ENCODE measurements at places on chromosomes 3 and 15. TPM values are rescaled to one million over a fixed set of nuclear protein-coding genes. Genes with fewer than 3 reads are reported as not detected.

GRCh38 chr15:32704395-32704981, 13.3 kb upstream of the GREM1 start:
- DNase-seq = no peak

GRCh38 chr3:159982442-159982974, 6.1 kb upstream of the IL12A start:
- DNase-seq = no peak

DNA sequence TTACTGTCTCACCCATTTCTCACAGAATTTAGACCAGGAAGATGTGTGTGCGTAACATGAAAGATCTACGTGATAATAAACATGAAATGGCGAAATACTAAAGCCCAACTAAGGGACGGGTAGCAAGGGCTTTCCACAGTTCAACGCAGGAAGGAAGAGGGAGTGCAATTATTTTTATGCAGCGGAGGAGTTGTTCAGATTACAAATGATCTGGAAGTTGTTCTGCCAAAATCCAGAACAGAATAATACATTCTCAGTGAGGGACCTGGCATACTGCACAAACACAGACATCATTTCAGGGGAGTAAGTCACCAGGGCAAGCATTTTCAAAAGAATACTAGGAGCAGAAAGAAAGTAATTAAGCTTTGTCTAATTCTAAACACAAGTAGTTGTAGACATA, 133.6 kb upstream of the RAP2B start:
- DNase-seq = no peak

GRCh38 chr3:134189849-134190248, 60.8 kb downstream of the RYK start:
- no peak for DNase-seq

DNA sequence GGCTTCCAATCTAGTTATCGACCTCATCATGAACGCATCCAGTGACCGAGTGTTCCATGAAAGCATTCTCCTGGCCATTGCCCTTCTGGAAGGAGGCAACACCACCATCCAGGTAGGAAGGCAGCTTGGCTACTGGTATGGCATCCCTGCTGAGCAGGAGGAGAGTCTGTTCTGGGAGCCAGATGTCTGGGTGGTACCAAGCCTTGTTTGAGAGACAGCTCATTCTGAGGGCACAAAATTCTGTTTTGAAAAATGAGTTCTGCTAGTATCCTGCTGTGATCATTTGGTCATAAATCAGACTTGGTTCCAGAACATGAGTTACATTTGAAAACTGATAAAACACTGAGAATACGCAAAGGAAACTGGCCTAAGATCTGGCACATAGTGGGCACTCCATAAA, 242.1 kb downstream of the ITPR1 start:
- no peak for DNase-seq

- DNase-seq = no peak
Measured at GRCh38 chr3:1082108-1082507, 10.7 kb upstream of the CNTN6 start.

DNA sequence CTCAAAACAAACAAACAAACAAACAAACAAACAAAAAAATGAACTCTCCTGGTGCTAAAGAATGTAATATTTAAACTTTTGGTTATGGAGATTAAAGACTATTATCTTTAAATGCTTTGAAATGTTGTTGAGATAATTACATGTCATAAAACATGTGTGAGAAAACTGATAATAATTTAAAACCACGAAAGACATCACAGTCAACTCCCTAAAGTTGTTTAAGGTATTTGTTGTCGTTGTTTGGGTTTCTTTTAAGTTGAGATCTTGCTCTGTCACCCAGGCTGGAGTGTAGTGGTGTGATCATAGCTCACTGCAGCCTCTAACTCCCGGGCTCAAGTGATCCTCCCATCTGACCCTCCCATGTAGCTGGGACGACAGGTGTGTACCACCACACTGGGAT, 12.0 kb downstream of the EFCAB12 start:
- no peak for DNase-seq

- peak; percentile 22 for DNase-seq
Measured at GRCh38 chr3:100634493-100635272, 25.3 kb downstream of the ADGRG7 start.

- DNase-seq = no peak
Measured at GRCh38 chr15:41408234-41408641, 5.9 kb upstream of the NDUFAF1 start.

DNA sequence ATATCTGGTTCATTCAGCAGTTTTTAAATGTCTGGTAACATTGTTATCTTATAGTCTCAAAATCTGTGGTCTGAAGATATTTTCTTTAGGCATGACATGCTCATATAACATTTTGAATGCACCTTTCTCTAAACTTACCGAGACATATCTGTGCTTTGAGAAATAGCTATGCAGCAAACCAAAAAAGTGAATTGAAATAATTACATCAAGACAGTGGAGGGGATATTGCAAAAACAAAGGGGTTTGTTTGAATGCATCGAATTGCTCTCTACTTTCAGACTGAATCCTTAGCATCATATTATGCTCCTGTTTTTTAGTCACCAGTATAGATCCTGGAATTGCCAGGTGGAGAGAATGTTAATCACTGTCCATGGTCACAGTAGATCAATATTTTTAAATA, 5.1 kb downstream of the ARPP21 start:
- no peak for DNase-seq

DNA sequence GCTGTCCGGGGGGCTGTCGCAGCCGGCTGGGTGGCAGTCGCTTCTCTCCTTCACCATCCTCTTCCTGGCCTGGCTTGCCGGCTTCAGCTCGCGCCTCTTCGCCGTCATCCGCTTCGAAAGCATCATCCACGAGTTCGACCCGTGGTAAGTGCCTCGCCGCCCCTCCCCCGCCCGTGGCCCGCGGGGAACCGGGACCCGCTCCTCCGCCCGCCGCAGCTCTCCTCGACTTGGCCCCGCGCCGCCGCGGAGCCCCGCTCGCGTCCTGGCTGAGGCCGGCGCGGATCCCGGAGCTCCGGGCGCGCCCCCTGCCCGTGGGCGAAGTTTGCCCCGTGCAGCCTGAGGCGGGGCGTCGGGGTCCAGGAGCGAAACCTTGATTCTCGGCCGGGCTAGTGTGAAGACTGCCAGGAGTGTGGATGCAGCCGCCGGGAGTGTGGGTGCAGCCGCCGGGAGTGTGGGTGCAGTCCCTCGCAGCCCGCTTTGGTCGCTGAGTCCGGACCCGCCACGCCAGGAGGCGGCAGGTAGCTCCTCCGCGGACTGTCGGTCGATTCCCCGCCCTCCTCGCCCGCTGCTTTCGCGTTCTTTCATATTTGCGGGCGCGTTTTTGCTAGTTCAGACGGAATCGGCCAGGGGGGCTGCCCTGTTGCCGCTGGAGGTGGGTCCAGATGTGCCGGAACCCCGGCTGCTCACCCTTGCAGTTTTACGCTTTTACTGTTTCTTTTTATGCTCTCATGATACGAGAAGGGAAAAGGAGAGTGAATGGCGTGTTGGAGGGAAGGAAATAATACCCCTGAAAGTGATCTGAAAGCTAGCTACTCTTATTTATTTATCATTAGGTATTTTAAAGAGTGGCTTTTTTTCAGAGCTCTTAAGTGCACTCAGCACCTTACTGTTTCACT, 692 bp downstream of the STT3B start:
- peak; percentile 20 for DNase-seq

DNA sequence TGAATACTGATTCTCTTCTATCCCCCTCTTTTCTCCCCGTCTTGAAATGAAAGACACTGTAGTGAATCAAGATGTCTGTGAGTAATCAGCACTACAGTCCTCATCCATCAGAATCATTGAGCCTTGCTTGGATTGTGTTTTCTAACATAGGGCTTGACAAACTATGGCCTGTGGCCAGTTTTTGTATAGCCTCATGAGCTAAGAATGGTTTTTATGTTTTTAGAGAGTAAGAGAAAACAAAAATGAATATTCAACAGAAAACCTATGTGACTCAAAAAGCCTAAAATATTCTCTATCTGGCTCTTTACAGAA, 55.2 kb downstream of the PPM1L start:
- DNase-seq = no peak

DNA sequence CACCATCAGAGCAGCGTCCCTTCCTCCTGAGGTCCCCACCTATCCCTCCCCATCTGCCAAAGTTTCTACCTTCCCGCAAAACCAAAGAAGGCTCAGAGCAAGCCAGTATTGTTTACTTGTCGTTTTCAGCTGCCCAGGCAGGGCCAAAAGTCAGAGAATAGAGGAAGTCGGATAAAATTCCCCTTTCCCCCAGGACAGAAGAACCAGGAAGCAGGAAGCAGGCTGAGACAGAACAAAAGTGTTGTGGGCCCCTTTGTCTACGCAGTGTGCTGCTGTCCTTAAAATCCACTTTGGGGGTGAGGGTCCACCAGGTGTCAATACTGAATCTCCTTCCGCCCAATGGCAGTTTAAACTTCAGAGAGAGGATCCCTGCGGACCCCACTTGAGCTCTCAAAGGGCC, 18.5 kb upstream of the RPL32 start:
- DNase-seq = no peak

GRCh38 chr15:98977441-98977840, 30.2 kb downstream of the PGPEP1L start:
- no peak for DNase-seq

DNA sequence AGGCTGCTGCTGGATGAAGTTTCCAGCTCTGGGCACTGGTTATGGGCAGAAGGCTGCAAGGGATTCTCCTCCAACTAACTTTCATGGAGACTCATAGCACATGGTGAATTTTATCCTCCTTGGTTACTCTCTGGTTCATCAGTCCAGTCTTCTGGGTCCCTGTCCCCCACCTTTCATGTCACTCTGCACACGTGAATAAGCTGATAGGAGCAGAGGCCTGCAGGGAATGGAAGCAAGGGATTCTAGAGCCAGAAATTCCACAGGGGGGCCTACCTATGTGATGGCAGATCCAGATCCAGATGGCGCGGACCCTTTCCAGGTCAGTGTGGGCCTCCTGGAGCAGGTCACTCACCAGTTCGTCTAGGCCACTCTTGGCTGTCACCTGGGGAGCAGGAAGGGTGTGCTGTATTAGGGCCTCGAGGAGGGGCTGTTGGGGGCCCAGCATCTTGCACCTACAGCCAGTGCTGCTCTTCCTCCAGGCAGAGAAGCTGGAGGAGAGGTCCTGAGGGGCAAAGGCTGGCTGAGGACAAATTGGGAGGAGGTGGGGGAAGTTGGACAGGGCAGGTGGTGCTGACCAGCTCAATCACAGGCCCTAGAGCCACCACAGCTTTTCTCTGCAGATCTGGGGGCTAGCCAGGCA, 30.2 kb downstream of the KY start:
- DNase-seq = no peak

DNA sequence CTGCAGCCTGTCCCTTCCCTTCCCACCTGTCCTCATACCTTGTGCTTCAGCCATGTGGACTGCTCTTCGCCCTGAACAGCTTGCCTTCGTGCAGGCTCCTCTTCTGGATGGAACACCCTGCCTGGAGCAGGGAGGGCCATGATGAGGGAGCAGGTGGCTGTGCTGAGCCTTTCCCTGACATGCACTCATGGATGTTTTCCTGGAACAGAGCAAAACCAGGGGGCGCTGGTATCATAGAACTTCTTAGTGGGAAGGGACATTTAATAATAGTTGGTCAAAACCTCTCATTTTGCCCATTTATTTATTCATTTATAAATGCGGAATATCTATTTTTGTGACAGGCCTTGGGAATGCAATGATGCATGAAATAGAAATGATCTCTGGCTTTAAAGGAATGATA, 149.3 kb downstream of the CACNA1D start:
- no peak for DNase-seq

DNA sequence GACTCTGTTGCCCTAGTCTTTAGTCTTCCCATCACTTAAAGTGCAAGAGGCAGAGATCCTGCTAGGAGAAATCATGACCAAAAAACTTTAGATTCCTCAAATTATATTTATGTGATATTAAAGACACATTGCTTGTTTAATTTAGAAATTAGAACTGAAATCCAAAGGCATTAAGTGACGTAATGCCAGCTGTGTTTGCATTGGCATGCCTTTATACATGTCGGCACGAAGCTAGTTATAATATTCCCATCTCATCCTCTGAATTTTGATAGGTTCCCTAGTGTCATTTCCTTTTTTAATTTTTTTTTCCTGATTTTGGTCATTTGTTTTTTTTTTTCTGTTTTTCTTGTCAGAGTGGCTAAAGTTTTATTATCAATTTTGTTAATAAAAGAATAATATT, 203.5 kb upstream of the ZBTB20 start:
- DNase-seq = no peak

DNA sequence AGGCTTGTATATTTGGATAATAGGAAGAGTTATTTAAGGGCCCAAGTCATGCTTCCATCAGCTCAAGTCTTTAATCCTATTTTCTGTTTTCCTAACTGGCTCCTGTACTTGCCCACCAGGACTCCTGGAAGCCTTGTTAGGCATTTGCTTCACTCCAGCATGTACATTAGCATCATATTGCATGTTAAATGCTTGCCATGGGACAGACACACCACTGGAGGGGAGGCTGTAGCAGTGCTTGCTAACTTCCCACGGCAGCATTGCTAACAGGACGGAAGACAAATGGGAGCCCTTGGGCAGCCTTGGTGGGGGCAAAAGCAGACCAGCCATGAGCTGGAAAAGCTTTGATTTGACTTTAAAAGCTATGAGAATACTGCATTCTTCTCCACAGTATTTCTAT, 6.1 kb downstream of the TMOD2 start:
- DNase-seq = no peak

DNA sequence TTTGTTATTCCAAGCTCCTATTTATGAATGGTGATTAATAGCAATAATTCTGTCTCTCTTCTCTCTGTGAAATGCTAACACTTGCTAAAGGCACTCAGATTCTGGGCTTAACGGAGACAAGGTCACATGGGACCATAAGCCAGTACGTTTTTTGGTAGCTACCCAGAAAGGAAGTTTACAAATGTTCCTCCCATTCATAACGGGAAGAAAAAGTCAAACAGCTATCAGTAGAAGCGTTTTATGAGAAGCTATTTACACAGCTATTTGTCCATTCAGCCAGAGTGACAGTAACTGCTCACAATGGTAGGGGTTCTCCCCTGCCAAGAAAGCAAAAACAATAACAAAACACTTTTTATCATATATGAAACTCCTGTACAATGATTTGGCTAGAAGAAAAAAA, 51.5 kb downstream of the ZMAT3 start:
- no peak for DNase-seq

DNA sequence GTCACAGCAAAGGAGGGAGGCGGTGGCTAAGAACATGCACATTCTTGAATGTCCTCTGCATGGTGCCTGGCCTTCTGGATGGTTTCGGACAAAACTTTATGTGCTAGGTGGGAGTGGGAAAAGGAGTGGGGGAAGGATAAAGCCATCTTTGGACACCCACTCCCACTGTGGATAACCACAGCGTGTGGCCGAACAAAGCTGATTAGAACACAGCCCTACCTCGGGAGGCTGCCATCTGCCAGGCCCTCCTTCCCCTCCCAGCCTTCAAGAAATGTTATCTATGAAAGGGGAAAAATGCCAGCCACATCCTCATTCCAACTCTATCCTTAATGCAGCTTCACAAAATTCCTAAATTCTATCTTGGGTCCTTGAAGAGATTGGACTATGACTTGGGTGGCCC, 18.8 kb downstream of the AMOTL2 start:
- no peak for DNase-seq

The KLHL40 gene
- not detected for total RNA-seq

The ITIH3 gene
- total RNA-seq = 16.5 TPM

The CADPS gene
- not detected for total RNA-seq

The MIX23 gene
- total RNA-seq = 5.7 TPM

The AP3S2 gene
- total RNA-seq = 49.2 TPM

The ATR gene
- 26.4 TPM for total RNA-seq

The SERINC4 gene
- total RNA-seq = not detected

The TMCO5A gene
- total RNA-seq = not detected

The SLC9C1 gene
- total RNA-seq = not detected

The IFT57 gene
- 69.1 TPM for total RNA-seq
